Fibroblast of villous mesenchyme (primary cell): ENCODE measurements at places on chromosomes 12 and 14. TPM values are rescaled to one million over a fixed set of nuclear protein-coding genes. Genes with fewer than 3 reads are reported as not detected.

DNA sequence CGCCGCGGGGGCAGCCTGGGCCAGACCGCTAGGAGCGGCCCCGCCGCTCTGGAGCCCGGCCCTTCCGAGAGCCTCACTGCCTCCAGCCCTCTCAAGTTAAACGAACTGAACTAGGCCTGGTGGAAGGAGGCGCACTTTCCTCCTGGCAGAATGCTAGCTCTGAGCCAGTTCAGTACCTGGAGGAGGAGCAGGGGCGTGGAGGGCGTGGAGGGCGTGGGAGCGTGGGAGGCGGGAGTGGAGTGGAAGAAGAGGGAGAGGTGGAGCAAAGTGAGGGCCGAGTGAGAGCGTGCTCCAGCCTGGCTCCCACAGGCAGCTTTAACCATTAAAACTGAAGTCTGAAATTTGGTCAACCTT is 5.3 kb downstream of the LTB4R start:
- DNase-seq: no peak

- no peak for DNase-seq
Measured at GRCh38 chr14:93089521-93090269, 26.0 kb downstream of the ITPK1 start.

The OVCH1 gene
- under 0.01 TPM in 2 replicates for total RNA-seq

- no peak for DNase-seq
Measured at GRCh38 chr12:91954326-91954725, 191.3 kb downstream of the BTG1 start.

The NPAS3 gene
- 0.86 and 0.97 TPM in 2 replicates for total RNA-seq

The RPL10L gene
- 0.43 TPM in 1 of 2 replicates, not detected in the other for total RNA-seq

The KRT4 gene
- not detected in 2 replicates for total RNA-seq

DNA sequence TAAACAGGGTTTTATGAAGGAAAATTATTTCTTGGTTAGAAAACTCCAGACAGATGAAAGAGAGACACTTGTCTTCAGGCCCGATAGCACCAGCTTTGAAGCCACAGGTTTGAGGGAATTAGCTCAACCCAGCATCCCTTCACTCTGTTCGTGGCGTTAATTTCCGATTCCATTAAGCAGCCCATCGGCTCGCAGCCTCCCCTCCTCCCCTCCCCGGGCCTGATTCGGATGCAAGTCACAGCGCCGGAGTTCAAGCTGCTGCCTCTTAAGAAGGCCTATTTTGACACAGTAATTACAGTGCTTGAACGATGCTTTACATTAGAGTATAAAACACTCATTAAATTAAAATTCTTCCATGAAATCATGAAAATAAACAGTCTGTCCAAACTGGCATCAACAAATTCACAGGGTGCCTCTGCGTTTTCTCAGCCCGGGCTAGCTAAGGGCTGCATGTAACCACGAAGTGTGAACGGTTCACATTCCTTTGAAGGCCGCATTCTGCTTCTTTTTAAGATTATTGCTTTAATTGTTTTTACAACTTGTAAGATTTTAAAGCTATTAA is 145.8 kb downstream of the DICER1 start:
- no peak for DNase-seq

The TECPR2 gene
- total RNA-seq: 18.0 and 19.9 TPM in 2 replicates

DNA sequence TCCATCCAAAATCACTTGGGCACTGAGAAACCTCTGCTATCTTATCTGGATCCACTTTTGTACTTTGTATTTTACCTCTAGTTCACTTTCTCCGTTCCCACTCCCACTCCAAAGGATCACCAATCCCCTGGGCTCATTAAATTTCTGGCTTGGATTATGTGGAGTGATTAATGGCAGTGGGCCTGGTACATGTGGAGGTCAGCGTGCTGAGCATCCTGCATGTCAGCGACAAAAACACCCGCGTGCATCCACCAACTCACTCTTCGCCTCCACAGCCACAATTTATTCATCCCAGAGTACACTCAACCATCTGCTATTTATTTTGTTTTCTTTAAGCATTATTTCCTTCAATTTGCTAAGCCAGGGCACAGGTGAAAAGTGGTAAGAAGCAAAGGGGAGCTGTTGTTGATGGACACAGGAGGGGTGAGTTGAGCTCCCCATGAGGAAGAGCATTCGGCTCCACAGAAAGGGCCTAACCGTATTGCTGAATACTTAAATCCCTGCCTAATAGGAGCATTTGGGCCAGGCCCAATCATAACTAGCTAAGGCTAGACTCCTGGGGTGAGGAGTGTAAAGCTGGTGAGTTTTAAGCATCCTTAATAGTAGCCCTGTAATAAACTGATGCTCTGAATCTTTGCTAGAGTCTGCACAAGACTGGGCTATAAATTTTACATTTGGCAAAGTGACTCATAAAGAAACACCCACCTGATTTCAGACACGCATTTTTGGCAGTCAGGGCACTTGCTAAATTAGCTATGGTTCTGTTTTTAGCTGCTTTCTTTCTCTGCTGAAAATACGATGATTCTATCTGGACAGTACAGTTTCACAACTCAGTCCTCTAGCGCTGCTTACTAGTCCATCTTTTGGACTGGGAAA is 137.8 kb downstream of the SLC25A21 start:
- DNase-seq: peak; percentile 37

The GPR135 gene
- total RNA-seq: 3.9 and 6.5 TPM in 2 replicates

DNA sequence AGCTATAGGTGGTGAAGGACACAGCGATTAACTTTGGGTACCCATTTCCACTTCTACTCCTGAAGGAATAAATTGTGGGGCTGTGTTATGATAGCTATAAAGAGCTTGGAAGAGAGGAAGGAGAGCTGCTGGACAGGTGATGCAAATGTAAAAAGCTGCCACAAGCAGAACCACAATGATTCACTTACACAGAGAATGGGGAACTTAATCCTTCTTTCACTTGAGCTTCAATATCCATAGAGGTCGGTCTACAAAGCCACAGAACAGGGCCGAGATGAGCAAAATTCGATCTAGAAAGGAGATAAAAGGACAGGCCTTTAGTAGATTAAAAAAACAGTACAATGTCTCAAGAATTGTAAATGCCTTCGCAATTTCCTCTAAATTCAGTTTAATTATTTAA is 831.1 kb downstream of the LRFN5 start:
- DNase-seq: no peak

DNA sequence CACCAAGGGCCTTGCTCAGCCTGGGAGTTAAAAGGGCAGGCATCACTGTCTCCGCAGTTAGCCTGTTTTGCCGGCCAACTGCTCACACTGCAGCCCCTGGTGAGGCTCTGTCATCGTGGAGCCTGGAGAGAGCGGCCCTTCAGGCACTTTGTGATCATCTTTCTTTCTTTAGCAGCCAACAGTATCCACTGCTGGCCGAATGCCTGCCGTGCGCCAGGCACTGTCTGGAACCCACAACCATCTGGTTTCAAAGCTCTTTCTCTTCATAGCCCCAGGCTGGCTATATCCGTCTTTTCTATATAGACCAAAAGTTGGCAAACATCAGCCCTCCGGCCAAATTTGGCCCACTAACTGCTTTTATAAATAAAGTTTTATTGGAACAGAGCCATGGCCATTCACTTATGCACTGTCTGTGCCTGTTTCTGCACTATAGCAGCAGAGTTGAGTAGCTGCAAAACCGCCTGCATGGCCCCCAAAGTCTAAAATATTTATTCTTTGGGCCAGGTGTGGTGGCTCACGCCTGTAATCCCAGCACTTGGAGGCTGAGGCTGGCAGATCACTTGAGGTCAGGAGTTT is 29.5 kb downstream of the SLC8B1 start:
- DNase-seq: no peak

- DNase-seq: no peak
Measured at GRCh38 chr12:26338586-26339572, 143.5 kb downstream of the SSPN start.

The OR6C3 gene
- not detected in 2 replicates for total RNA-seq

The GPATCH2L gene
- 39.0 and 59.2 TPM in 2 replicates for total RNA-seq

The CACNA2D4 gene
- 0.97 and 1.7 TPM in 2 replicates for total RNA-seq

The TAS2R46 gene
- 4.2 and 4.3 TPM in 2 replicates for total RNA-seq

The RILPL2 gene
- 3.5 and 5.6 TPM in 2 replicates for total RNA-seq

- no peak for DNase-seq
Measured at GRCh38 chr12:93166541-93167307, 211.0 kb upstream of the NUDT4 start.

DNA sequence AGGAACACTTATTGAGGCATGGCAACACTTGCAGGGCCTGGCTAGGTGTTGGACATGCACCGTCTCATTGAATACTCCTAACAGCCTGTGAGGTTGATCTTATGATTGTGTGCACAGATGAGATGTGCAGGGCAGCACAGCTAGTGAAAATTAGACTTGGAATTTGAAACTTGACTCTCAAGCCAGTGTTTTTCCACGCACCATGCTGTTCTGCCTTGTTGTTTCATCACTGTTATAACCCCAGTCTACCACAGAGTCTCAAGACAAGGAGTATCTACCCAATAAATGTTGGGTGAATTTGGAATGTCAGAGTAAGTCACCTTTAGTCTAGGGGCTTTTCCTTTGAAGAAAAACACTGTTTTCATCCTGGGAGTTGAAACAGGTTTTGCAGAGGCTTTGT is 55.8 kb upstream of the LRIG3 start:
- DNase-seq: peak; percentile 36

- DNase-seq: no peak
Measured at GRCh38 chr14:92847749-92848148, 53.6 kb downstream of the GOLGA5 start.

- DNase-seq: no peak
Measured at GRCh38 chr12:6322969-6323339, 12.5 kb downstream of the PLEKHG6 start.

GRCh38 chr14:50666772-50667683 is 1.1 kb downstream of the SAV1 start:
- peak; percentile 84 for DNase-seq
